Omental fat pad (tissue), 4 donors: ENCODE measurements at places on chromosomes 2 and 18.

- no peak for DNase-seq
These were observed 46.4 kb downstream of the BMP10 start for GRCh38 chr2:68824831-68825230.

GRCh38 chr2:46163804-46164528 is 133.2 kb upstream of the EPAS1 start:
- no peak for DNase-seq

- no peak for DNase-seq
These were observed 53.1 kb upstream of the ATL2 start for GRCh38 chr2:38430196-38430595.

GRCh38 chr2:101704046-101704466 is 6.5 kb downstream of the MAP4K4 start:
- DNase-seq = no peak
